ENCODE measurements at places on chromosomes 2 and 18.

DNA sequence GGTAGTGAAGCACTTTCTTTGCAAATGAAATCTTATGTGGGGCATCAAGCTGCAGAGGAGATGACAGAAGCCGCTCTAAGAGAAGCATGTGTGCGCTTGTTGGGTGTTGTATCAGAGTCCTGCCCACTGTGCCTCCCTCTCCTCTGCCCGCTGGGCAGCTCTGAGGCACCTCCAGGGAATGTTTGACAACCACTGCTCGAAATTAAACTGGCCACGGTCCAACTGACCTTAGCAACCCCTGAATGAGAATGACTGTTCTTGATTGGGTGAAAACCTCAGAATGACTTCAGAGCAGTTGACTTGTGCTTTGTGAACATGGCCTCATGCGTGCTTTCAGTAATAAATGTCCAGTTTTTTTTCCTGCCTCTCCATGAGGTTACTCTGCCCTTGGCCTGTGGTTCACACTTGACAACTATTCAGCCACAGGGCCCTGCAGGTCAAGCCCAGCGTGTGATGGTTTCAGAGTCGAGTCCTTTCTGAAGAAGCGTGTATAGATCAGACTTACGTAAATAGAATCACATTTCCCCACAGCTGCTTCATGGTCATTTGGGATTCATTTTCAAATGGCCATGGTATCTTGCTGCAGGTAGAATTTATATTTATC, 94.9 kb downstream of the SLC4A3 start:
- DNase-seq = peak; percentile 56

DNA sequence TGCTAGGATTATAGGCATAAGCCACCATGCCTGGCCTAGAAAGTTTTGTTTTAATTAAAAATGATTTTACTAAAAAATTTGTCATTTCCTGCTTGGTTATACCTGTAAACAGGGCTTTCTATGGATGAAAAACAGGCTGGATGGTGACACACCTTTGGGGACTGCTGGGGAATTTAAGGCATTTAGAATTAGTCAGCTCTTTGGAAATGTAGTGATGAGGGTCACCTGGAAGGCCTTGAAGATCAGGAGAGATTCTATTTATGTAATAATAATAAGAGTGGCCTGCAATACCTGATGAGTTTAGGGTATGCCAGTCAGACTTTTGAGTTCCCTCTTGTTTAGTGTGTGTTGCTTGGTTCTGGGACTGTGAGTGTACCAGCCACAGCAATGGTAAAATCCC, 51.1 kb downstream of the RALBP1 start:
- no peak for DNase-seq

DNA sequence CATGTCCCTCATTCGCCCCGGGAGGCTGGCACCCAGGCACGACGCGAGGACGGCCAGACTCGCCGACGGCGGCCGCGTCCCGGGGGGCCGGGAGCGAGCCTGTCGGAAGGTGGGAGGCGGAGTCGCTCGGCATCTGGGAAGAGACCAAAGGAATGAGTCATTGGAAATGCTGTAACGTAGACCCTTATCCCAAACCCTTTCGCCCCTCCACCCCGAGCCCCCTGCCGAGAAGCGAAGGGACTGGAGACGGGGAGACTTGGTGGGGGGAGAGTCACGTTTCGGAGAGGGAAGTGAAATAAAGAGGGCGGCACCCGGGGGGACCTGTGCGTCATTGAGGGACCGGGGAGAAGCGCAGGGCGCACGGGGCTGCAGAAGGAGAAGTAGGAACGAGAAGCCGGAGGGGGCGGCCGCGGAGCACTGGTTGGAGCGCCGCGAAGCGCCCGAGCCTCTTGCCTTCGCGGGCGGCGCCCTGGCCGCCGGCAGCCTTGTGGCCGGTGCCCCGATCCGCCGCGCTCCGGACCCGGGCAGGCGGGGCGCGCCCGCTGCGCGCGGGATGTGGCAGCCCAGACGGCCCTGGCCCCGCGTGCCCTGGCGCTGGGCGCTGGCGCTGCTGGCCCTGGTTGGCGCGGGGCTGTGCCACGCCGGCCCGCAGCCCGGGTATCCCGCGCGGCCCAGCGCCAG, at the start of gene EMILIN2:
Gene EMILIN2, plus strand, starts transcription at position 371 of the 681 bp plus-strand sequence. Its CDS starts 183 bp downstream, at position 554.
- DNase-seq = peak; percentile 13

DNA sequence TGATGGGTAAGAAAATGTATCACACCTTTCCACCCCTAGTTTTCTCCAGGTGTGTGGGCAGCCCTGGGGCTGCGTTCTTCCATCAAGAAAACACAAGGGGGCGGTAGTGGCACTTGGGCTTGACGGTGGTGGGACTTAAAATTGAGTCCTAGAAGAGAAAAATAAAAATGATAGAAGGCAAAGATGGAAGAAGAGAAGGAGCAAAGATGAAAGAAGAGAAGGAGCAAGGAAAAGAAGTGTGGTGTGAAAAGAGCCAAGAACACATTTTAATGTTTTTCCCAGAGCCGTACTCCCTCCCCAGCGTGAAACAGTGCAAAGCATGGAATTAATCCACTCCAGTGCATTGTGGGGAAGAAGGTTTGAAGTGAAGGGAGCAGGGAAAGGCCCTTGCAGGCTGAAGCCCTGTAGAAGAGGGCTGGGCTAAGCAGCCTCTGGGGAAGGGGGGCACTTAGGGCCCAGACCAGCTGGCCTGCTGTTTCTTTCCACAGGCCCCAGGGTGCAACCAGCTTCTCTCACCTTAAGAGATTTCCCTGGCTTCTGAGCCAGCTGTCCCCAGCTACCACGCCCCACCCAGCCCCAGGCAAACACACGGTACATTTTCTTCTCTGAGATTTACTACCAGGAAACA, 256.8 kb downstream of the RNF152 start:
- peak; percentile 34 for DNase-seq

GRCh38 chr2:128388499-128388941, 69.9 kb upstream of the HS6ST1 start:
- DNase-seq = no peak
